ENCODE measurements at places on chromosomes 13 and 19.
A peak's percentile ranks its signal among the peaks of the same experiment; 100 is the strongest.

GRCh38 chr13:46949211-46949610 lies 52.4 kb upstream of the HTR2A start:
- peak; percentile 45 for DNase-seq

- DNase-seq, result peak; percentile 40
Observed at GRCh38 chr13:46296115-46296822, 84.5 kb downstream of the LRRC63 start.

DNA sequence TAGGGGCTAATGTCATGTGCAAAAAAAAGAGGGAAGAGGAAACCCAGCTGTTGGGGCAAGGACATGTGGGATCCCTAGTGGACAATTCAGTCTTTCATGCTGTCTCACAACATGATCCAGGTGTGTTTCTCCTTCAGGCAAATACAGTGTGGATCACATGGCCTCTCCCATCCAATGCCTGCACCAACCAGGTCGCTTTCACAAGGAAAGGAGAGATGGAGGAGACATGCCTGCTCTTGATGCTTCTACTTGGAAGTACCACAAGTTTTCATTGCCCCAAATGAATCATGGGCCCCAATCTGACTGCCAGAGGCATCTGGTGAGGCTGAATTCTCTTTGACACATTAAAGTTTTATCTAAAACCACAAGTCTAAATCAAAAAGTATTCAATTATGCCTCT lies 82.1 kb downstream of the DLEU7 start:
- DNase-seq, result peak; percentile 19

DNA sequence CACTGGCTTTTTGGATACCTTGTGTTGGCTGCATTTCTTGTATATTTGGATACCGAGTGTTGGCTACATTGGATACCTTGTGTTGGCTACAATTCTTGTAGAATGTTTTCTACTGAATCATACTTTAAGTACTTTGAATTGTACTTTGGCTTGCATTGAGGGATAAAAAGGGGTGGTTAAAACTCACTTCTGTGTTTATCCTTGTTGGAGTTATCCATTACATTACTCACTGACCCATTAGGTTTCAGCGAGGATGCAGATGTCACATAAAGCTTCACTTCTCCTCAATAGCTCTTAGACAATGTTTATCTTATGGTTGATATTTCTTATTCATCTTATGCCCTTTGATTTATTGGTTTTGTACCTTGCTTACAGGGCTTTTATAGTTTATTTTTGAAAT lies 43.1 kb downstream of the PDS5B start:
- no peak for DNase-seq

- no peak for DNase-seq
Observed at GRCh38 chr19:28445826-28446225, 767.1 kb downstream of the UQCRFS1 start.

DNA sequence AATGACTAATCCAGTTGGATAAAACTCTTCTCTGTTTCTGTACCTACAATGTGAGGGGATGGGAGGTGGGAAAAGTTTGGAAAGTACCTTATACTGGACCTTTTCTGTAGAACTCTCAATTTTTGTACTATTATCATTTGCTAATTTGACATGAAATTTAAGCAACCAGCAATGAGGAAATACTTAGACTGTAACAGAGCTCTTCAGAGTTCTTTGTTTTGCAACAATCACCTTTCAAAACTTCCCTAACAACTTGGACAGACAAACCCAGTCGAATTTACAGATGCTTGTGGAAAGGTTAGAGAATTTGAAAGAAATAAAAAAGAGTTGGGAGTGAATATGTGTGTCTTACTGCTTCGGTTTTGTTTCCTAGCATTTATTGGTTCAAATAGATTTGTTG lies 16.8 kb downstream of the KBTBD7 start:
- DNase-seq, result peak; percentile 38

- no peak for DNase-seq
Observed at GRCh38 chr19:39190768-39191167, 6.0 kb upstream of the NCCRP1 start.

Measured in epithelial cell of esophagus (primary cell).